ENCODE measurements at places on chromosomes 5 and 9. TPM values are rescaled to one million over a fixed set of nuclear protein-coding genes. Genes with fewer than 3 reads are reported as not detected.

Gene PCDHB6
- polyA plus RNA-seq = 0.12 TPM

Gene ERP44
- 11.3 TPM for polyA plus RNA-seq

Gene PCDHB13
- 0.52 TPM for polyA plus RNA-seq

Gene CEL
- polyA plus RNA-seq = 4.8 TPM

Gene PCDHGB6
- polyA plus RNA-seq = 1.2 TPM

Gene NPR2
- 0.60 TPM for polyA plus RNA-seq

Gene INSL4
- polyA plus RNA-seq = not detected

Gene LCN9
- polyA plus RNA-seq = not detected

Gene FSTL4
- polyA plus RNA-seq = not detected

- DNase-seq = peak; percentile 68
These were observed 763 bp downstream of the TJP2 start for GRCh38 chr9:69174616-69175463.

- no peak for DNase-seq
These were observed 2.1 kb downstream of the CCDC192 start for GRCh38 chr5:127705120-127705892.

DNA sequence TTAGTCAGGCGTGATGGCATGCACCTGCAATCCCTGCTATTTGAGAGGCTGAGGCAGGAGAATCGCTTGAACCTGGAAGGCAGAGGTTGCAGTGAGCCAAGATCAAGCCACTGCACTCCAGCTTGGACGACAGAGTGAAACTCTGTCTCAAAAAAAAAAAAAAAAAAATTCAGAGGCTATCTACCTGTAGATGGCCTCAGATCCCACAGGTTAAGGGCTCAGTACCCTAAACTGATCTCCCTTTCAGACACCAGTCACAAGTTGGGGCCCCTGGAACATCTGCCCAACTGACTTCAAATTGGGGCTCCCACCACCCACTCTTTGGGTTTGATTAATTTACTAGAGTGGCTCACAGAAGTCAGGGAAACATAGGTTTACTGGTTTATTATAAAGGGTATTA, 65.4 kb upstream of the ERCC6L2 start:
- no peak for DNase-seq

GRCh38 chr9:111023128-111023527, 15.1 kb downstream of the LPAR1 start:
- DNase-seq = no peak

DNA sequence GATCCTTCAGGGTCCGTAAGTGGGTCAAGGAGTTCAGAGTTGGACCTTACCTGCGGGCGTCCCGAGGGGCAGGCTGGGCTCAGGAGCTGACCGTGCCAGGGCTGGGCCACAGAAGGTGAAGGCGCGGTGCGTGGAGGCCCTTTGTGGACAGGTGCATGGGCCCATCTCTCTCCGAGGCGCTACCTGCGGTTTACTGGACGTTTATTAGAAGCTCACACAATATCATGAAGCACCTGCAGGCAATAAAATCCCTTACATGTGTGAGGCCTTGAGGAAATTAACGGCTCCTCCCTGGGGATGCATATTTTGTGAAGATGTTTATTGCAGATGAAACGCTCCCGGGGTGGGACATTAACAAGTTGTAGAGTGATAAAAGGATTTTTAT, 79.8 kb upstream of the LMX1B start:
- no peak for DNase-seq

GRCh38 chr5:15573590-15573989, 73.6 kb downstream of the FBXL7 start:
- DNase-seq = no peak

DNA sequence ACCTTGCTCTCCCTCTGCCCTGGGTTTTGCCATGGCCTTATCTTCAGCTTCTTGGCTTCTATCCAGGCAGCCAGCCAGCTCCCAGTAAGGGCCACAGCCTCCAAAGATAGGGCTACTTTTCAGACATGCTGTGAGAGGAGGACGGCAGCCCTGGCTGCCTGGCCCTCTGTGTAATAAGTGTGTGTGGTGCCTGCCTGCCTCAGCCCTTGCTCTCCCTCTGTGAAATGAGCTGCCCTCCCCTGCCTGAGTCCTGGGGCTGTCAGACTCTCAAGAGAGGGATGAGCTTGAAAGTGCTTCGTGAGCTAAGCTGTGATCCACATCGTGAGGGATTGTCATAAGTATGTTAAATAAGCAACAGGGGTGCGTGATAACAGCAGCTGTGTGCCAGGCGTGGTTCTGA, 8.1 kb downstream of the NDST1 start:
- DNase-seq = no peak

DNA sequence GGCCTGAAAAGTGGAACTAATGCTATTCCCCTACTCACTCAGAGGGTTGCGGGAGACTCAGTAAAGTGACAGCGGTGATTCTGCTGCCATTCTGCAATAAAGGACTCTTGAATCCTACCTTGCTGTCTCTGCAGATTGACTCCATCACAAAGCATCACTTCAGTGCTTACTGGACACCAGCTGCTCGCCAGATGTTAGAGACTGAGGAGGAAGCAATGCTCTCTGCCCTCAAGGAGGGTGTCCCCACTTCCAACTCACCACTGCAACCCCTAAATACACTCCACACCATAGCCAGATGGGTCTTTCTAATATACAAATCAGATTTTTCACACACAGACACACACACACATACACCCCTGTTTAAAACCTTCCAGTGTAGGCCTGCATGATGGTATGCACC, 21.4 kb downstream of the TTLL11 start:
- no peak for DNase-seq

- no peak for DNase-seq
These were observed 88.6 kb downstream of the ZFAND5 start for GRCh38 chr9:72276429-72276828.

DNA sequence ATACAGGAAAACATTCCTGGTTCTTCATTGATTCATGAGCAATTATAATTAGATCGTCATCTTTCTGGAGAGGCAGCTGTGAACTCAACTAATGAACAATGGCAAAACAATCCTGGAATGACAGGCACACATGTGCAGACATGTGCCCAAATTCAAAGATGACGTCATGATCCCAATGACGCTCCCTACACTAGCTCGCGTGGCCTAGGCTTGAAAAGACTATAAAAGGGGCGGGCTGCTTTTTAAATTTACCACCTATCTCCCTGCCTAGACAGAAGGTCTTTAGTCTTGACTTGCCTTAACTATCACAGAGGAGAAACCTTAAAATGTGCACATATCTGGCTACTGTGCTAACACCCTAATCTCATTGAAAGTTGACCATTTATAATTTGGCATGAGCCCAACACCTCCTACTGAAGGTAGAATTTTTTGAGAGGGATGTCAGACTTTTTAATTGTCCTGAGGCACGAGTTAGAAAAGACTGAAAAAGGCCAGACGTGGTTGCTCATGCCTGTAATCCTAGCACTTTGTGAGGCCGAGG, 88.2 kb downstream of the PRRT1B start:
- no peak for DNase-seq

DNA sequence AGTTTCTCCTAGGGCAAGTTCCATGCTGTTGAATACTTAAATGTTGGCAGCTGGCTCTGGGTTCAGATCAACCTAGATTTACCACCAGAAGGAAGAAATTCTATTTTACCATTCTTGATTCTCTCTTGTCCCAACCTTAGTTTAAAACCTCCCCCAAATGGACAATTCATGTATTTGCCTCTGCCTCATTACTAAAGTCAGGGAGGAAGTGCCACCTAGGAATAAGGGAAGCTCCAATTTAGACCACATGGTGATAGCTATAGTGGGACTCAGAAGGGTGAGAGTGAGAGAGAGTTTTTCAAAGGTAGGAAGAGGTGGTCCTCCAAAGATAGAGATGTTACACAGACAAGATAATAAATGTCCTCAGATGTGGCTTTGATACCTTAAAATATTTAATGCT, 53.4 kb upstream of the PAM start:
- DNase-seq = no peak

- no peak for DNase-seq
These were observed 134.5 kb upstream of the FSTL4 start for GRCh38 chr5:133746834-133747233.

- DNase-seq = no peak
These were observed 841 bp downstream of the ASB6 start for GRCh38 chr9:129640871-129641749.

GRCh38 chr5:124935065-124935464, 188.6 kb upstream of the ZNF608 start:
- DNase-seq = no peak

DNA sequence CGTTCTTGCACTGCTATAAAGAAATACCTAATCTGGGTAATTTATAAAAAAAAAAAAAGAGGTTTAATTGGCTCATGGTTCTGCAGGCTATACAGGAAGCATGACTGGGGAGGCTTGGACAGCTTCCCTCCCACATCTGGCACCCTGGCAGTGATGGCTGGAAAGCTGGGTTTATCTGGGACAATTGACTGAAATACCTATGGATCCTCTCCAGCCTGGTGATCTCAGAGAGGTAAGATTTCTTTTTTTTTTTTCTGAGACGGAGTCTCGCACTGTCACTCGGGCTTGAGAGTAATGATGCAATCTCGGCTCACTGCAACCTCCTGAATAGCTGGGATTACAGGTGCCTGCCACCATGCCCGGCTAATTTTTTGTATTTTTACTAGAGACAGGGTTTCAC, 22.7 kb upstream of the UGCG start:
- DNase-seq = no peak

- DNase-seq = no peak
These were observed 99.3 kb upstream of the LRRTM2 start for GRCh38 chr5:138974227-138975063.

- DNase-seq = no peak
These were observed 18.5 kb upstream of the RALGDS start for GRCh38 chr9:133139246-133140173.

DNA sequence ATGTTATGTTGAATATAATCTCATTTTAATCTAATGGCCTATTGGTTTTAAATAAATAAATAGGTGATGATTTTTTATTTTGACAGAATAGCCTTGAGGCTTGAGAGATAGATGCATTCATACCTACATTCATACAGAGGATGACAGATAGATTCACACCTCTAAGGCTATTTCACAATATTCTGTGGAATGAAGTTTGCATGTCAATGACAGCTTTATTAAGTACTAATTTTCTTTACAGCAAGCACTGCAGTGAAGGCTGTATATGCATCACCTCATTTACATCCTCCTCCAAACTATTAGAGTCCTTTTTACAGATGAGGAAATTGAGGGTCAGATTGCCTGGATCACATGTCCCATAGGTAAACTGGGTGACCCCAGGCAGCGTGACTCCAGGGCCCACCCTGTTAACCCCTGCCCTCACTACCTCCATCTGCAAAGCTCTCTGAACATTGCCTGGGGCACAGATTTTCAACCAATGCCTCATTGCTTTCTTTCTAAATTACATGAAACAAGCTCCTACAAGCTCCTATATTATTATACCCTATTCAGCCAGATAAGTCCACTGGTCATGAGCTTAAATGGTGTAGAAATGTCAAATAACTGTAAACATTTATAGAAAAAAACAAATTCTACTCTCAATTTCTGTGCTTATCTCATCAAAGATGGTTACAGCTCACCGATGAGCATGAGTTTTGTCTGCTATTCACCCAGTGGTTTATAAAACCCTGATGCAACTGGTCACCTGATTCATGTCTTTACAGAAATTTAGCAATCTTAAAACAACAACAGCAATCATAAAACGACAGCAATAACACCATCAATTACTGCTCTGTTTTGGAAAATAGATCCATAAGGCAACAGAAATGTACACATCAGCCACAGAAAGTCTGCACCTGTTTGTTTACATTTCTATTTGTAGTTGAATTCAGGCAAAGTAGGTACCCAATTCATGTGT, 338.0 kb downstream of the NSG2 start:
- DNase-seq = no peak

DNA sequence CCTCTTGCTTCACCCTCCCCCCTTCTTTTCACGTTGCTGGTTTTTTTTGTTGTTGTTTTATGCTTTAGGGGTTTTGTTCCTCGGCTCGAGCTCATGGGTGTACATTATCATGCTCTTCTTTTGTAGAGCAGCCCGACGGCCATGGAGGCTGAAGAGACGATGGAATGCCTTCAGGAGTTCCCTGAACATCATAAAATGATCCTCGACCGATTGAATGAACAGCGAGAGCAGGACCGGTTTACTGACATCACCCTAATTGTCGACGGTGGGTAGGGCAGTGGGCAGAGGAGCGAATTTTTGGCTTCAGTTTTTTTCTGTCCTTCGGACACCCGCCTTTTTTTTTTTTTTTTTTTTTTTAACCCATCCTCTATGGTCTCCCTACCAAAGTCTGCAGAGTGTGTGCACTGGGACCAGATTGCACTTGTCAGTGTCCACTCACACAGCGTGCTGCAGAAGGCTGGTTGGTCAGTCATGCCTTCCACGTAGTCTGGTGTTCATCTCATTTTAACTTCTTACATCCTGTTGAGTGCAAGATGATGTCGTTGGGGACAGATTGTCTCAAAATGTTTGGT, 1.3 kb downstream of the ZNF131 start:
- no peak for DNase-seq

DNA sequence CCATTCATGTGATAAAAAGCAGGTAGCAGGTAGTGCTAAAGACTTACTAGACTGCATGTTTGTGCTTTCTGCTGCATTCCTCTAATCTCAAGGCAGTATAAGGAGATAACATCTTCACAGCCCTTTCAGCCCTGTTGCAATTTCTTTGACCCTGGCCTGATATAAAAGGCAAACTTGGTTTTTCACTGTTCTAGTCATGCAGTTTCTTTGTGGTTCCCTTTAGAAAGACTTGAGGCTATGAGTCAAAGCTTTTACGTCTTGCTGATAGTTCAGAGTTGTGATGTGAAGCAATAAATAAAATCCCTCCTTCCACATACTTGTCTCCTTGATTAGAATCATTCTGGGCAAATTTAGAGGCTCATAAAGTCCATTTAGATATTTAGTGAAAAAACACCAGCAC, 88.6 kb upstream of the CDKN2B start:
- no peak for DNase-seq

- DNase-seq = no peak
These were observed 44.6 kb downstream of the LMX1B start for GRCh38 chr9:126658201-126658825.

DNA sequence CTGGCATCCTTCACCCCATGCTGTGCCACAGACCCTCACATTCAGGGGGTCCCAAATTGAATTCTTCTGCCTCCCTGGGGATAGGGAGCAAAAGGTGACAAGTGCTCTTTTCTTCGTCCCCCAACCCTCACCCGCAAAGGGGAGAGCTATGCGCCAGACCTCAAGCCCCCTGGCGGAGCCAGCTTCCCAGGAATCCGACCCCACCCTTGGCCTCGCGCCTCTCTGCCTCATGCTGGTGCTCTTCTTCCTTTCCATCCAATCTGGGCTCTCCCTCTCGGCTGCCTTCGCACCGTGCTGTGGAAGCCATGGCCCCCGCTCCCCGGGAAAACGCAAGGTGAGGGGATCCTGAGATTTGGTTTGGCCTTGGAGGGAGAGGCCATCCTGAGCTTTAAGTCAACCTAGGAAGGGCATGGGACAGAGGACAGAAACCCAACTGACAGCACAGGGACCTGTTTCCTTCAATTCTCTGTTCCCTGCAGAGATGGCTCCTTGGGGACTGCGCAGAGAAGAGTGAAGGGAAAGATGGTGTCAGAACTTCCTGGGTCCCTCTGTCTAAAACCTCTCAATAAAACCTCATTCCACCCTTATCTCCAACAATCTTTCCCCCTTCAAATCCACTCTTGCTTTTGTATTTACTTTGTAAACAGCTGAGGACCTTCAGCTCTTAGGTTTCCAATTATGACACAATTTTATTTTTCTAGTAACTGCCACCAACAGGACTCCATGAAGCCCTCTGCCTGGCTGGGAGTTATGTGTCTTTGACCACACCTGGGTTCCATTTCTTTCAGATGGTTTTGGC, 36.3 kb upstream of the CRB2 start:
- DNase-seq = no peak

- DNase-seq = no peak
These were observed 79.6 kb upstream of the CDKN2B start for GRCh38 chr9:22088717-22089061.
